Hypothalamus (tissue), 51 donors: ENCODE measurements at places on chromosomes 16 and 17.

- no peak for DNase-seq
Observed at GRCh38 chr17:79325709-79326430, 251.2 kb downstream of the ENGASE start.

DNA sequence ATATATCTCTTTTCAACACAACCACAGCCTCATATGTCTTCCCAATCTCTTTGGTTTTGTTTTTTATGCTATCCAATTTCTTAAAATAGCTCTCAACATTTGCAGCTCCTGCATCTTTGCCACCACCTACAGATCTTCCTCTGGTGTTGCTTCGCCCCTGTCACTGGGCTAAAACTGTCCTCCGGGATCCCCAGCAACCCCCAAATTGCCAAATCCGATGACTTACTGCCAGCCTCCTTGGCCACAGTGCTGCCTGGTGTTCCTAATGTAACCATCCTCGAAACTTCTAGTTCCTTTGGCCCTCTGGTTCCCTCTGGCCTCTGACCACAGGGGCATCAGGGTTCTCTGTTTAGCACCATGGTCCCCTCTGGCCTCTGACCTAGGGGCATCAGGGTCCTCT lies 70.8 kb downstream of the ELAC2 start:
- no peak for DNase-seq

- DNase-seq: no peak
Observed at GRCh38 chr17:77233635-77234334, 93.0 kb downstream of the SEC14L1 start.

- no peak for DNase-seq
Observed at GRCh38 chr16:9148374-9149015, 57.1 kb downstream of the HAPSTR1 start.

DNA sequence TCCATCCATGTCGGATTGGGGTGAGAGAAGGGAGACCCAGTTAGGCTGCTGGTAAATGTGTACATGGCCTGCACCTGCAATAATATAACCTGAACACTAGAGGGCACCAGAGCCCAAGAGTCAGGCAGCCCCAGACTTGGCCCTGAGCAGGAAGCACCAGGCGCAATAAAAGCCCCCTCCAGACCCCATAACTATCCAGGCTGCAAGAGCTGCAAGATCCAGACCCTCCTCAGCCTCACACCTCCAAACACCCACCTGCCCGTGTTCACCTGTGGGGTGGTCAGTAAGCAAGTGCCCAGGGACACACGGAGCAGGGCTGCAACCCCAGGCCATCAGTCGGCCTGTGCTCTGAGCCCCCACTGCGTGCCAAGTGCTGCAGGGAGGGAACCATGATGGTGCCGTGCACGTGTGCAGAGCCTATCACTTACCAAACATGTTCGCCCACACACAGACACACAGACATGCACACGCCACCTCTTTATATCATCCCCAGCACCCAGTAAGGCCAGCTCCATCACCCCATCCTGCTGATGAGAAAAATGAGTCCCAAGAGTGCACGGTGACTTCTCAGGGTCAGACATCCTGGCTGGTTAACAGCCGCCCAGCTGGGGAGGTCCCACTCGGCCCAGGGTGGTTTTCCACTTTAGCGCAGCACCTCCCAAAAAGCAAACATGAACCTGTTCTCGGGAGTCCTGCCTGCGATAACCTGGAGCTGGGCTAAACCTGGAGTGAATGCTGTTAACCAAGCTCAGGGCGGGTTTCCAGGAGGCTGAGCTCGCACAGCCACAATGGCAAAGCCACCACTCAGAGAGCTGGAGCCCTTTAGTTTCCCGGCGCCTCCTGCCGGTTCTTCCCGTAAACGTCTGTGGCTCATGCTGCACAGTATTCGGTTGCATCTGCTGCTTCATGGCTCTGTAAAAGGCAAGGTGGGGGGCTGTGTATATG lies 439.8 kb downstream of the SOX9 start:
- DNase-seq: no peak

GRCh38 chr16:84953190-84953746 lies 58.1 kb downstream of the ZDHHC7 start:
- no peak for DNase-seq

DNA sequence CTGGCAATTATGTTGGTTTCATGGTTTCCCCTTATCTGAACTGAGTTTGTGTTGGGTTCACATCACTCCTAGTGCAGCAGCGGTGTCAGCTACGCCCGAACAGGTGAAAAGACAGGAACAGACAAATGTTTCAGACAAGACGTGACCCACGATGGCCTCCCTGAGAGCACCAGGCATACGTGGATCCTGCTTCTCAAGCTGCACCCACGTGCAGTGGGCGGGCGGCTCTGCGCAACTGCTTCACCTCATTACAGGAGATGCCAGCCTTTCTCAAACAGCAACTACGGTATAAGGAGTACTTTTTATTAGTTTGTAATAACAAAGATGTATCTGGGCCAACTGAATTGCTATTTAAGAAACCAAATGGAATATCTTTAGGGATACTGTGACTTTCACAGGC lies 32.8 kb upstream of the SLC38A8 start:
- DNase-seq: no peak

DNA sequence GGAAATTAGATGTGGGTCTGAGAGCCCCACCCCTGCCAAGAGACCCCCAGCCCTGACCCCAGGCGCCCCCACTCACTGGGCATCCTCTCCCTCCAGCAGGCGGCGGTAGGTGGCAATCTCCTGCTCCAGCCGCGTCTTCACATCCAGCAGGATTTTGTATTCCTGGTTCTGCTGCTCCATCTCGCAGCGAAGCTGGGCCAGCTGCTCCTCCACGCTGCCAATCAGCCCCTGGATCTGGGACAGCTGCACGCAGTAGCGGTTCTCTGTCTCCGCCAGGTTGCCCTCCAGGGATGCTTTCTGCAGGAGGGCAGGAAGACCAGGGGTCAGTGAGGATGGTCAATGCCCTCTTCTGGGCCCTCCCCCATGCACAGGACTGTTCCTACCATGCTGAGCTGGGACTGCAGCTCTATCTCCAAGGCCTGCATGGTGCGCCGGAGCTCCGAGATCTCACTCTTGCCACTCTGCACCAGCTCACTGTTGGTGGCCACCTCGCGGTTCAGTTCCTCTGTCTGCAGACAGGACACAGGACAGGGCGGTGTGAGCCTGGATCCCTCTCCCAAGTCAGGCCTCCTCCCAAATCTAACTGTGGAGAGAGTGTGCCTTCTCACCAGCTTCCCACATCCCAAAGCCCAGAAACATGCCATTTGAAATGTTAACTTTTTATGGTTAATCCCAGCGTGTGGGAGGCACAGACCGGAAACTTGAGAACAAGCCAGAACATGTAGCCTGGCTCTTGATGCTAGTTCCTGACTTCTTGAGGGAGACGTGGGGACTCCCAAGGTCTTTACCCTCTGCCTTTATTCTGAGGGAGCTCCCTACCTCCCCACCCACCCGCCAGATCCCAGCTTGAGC lies 3.6 kb downstream of the KRT17 start:
- no peak for DNase-seq

DNA sequence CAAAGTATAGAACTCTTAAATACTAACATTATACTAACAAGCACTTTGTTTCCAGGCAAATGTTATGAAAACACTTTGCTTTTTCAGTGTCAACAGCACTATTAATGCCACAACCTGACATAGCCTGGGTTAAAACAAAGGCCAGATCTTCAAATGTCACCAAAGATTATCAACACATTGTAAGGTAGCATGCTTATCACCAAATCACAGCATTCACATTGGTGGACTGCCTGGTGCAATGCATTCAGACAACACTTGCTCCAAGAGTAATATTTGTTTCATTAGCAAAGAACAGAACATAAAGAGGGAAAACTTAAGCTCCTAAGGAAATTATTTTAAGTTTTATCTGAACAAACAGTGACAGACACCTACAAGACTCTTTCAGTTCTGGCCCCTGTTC lies 1361.2 kb downstream of the CDH8 start:
- DNase-seq: no peak

DNA sequence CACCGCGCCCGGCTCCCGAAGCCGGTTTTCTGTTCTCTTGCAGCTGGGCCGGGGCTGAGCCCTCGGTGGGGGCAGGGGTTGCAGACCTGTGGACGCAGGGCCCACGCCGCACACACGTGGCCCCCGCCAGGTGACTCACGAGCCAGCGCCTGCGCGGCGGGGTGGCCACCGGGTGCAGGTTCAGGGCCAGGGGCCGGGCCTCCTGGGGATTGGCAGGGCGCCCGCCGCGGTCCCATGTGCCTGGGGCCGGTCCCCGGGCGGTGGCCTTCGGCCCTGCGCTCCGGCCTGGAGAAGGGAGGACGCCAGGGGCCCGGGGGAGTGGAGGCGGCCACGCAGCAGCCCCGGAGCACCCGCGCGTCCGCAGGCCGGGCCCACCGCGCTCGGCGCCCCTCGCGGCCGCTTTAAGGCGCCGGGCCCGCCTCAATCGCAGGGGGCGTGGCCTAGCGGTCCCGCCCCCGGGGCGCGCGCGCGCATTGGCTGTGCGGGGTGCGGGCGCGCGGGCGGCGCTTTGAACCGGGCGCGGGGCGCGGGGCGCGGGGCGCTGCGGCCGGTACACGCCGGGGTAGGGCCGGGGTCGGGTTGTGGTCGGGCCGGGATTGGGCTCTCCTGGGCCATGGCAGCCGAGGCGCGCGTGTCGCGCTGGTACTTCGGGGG lies at the start of gene SLC25A10:
Gene SLC25A10 (plus strand): TSS at position 471 of the 654 bp plus-strand sequence. CDS start 143 bp downstream, at position 614.
- peak; percentile 65 for DNase-seq

DNA sequence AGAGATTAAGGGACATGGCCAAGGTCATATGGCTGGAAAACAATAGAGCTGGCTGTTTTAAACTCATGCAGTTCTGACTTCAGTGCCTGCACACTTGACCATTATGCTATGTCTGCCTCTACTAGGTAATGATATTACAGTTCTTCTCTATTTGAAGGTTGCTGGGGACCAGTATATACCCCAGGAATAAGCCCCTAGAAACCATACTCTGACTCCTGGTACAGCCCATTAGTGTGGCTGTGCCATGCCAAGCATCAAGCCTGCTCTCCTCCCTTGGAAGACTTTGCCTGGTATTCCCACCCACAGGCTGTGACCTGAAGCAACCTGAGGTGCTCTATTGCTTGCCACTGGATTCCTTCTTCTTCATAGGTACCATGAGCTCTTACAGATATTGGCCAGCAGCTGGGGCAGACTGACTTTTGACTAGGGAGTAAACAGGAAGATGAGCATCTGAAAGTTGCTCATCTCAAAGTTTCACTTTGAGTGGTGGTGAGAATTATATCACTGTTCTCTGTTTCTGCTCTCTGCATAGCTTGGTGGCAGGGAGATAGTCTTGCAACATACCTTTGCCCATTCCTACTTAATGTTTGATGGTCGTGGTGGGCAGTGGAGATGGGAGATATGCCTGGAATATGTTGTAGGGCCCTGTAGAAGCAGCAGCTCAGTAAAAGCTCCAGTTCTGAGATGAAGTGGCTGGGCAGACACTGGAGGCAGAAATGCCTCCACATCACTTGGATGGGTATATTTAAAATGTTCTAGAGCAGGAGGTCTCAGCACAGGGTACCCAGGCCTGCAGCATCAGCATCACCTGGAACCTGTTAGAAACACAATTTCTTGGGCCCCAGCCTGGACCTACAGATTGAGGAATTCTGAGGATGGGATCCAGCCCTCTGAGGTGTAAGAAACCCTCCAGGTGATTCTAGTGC lies 274.7 kb downstream of the HS3ST4 start:
- no peak for DNase-seq

DNA sequence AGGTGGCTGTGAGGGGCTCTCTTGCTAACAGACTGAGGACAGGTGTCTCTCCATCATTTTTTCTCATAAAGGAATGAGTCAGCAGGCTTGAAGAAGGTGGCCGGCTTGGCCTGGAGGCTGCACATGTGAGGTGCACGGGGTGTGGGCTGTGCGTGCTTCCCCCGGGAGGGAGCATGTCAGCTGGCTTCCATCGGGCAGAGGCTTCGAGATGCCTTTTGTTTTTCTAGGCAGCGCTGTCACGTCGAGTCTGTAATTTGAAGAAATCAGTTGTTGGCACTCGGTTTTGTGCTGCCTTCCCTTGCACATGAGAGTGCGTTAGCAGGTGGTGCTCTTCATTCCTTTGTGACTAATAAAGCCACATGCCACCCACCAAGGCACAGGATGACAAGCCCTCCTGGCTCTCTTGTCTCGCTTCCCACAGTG lies 89.7 kb downstream of the NPIPB11 start:
- no peak for DNase-seq

DNA sequence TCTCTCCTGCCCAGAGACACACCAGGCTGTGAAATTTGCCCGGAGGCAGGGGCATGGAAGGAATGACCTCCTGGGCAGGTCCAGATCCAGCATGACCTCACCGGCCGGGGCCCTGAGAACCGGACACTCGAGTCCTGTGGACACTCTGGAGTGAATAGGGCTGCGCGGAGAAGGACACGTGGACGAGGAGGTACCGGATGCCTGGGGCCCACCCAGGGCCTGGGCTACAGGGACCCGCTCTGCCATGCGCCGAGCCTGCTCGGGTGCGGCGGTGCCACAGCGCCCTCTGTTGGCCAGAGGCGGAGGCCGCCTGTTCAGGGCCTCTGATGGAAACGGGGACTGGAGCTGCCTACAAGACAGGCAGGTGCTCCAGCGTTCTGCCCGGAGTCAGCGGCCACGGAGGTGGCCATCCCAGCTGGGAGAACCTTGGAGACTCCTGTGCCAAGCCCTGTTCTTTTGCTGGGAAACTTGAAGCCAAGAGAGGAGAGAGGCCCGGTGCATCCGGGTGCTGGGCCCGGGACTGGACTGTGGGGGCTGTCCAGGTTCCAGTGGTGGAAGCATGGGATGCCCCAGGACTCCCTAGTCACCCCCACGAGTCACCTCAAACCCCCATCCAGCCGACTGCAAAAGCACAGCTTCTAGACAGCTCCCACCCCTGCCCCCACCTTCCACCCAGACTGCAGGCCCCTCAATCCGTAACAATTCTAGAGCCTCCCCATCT lies 19.3 kb upstream of the NXPH3 start:
- DNase-seq: peak; percentile 13

DNA sequence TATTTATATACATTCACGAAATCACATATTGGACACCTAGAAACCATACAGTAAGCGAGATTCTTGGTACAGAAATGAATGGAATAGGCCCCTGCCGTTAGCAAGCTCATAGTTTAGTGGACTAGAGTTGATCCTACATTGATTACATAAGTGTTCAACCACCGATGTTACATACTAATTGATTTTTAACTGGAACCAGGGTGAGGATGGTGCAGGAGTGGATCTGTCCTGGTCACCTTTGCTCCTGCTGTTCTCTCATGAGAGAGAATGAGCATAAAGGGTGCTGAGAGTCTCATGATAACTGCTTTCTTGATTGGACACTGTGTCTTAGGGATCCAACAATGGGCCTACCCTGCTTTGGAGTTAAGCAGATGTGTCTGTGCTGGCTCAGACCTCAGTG lies 13.9 kb downstream of the MAP2K4 start:
- no peak for DNase-seq

- no peak for DNase-seq
Observed at GRCh38 chr17:30278032-30278431, 13.7 kb downstream of the BLMH start.

DNA sequence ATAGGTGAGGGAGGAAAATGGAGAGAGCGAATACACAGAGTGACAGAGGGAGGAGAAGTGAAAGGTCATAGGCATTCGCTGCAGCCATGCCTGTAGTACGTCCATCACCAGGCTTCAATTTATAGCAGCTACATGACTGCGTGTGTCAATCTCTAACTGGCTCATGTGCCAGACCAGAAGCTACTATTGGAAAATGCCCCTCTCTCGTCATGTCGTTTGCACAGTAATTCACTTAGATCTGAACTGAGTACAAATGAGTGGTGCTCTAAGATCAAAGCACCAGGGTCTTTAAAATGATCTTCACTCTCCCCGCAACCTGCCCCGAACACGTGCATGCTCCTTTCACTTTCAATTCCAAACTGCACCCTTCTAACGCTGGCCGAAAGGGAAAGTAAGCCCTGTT lies 51.3 kb downstream of the ADCY9 start:
- no peak for DNase-seq
